GF-D8 (cell line): ENCODE measurements at places on chromosomes 12 and 14.

- no peak for DNase-seq
These were observed 86.9 kb downstream of the CACNA1C start for GRCh38 chr12:2139651-2140050.

DNA sequence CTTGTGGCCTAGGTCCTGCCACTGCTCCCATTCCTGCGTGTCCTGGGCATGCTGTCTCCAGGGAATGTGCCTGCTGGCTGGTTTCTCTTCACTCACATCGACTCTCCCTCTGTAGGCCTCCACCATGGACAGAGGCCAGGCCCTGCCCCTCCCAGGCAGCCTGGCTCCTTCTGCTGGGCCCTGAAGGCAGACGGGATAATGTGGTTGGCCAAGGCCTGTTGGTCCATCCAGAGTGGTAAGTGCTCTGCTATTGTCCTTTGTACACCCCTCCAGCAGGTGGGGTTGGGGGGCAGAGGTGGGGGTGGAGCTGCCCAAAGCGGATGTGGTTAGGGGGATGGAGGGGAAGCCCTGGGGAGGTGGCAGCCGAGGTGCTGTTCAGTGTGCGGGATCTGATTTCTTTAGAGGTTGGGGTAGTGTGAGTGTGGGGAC is 9.5 kb upstream of the NR4A1 start:
- DNase-seq, result no peak

GRCh38 chr14:53295985-53296582 is 143.0 kb upstream of the DDHD1 start:
- DNase-seq, result no peak

- DNase-seq, result no peak
These were observed 58.0 kb upstream of the PARP11 start for GRCh38 chr12:3931206-3931605.

- DNase-seq, result no peak
These were observed 7.2 kb downstream of the NAV3 start for GRCh38 chr12:77837876-77838291.

GRCh38 chr14:21081521-21082142 is 11.5 kb downstream of the ARHGEF40 start:
- no peak for DNase-seq

GRCh38 chr12:105267711-105268110 is 31.7 kb upstream of the APPL2 start:
- DNase-seq, result no peak

DNA sequence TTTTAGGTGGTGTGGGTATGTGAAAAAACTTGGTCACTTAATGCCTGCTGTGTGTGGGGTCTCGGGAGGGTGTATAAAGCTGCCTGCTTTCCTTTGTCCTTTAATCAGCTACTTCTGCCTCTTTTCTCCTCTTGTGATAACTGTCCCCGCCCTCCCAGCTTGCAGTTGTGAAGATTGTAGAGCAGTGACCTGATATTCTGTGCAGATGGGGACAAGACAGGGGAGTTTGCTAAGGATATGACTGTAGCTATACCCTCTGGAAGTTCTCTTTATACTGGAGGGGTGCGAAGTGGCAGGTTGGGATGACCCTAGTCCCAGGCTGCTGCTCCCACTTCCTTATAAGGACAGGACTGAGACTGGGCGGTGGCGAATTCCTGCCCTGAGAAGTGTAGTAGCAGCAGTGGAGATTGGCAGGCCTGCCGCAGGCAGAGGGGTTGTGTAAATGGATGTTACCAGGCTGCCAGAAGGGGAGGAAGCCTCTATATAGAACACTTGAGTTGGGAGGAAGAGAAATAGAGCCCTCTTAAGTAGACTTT is 835 bp downstream of the MYL6 start:
- DNase-seq, result peak; percentile 35

GRCh38 chr12:111122458-111122878 is 202.1 kb upstream of the MYL2 start:
- DNase-seq, result no peak

DNA sequence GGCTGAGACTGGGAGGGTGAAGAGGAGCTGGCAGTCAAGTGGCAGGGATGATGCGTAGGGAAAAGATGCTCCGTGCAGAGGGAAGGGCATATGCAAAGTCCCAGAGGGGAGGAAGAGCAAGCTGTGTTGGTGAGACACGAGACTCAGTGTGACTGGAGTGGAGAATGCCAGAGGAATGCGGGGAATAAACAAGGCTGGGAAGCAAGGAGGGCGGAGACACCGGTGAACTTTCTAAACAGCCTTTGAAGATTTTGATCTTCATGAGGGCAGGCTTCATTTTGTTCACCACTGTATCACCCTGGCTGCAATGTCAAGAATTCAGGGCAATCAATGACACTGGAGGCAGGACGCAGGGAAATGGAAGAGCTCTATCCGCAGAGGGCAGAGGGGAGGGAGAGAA is 535.8 kb downstream of the FUT8 start:
- DNase-seq, result no peak

DNA sequence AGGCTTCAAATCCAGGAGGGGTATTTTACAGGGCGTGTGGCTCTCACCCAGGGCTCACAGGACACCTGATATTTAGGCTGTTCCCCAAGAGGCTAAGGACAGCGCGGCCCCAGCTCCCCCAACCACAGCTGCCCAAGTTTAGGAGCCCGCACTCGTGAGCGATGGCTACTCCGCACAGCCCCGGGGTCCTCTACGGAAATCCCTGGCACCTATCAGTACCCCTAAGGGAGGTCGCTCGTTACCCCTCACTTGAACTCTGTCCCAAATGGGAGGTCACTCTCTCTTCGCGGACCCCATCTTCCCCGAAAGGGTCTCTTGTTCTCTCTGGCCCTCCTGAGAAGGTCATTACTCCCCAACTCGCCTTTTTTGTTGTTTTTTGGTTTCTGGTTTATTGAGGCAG is 708 bp upstream of the P2RX4 start:
- no peak for DNase-seq

- peak; percentile 48 for DNase-seq
These were observed 66.2 kb downstream of the RNF34 start for GRCh38 chr12:121465921-121466793.

- DNase-seq, result no peak
These were observed 39.4 kb downstream of the MVK start for GRCh38 chr12:109612975-109613502.

DNA sequence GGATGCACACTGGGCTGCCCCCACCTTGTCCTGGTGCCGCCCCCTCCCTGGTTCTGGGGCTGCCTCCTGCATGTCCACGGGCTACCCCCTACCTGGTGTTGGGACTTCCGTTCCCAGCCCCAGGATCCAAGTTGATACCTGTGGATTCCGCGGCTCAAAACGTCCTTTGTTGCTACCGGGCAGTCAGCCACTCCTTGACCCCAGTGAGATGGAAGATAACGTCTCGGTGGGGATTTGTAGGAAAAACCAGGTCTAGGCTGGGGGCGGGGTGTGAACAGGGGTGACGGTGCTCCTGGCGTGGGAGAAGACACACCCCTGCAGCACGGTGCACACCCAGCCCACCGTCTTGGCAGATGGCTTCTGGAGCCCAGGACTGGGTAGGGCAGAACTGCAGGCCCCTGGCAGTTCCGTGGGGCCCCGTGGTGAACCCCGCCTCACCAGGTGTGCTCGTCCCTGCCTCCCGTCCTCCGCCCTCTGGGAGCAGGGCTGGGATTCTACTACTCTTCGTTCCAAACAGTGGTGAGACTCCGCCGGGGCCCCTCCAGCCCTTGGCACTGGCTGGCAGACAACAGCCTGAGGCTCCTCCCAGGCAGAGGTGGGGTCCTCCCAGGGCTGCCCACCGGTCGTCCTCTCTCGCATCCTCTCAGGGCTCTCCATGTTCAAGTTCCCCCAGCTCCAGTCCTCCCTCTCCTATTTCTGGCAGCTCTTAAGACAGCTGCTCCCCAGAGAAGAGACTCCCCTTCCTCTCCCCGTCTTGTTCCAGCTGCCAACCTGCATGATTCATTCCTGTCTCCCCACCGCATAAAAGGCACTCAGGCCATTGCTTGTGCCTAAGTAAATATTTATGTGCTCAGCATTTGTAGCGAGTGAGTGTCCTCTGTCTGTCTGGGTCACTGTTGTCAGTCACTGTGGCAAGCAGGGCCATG is 75.5 kb downstream of the FBXL14 start:
- no peak for DNase-seq

GRCh38 chr14:58915646-58916045 is 272.8 kb upstream of the DAAM1 start:
- no peak for DNase-seq
